G401 (cell line): ENCODE measurements at places on chromosomes 16 and 17. TPM values are rescaled to one million over a fixed set of nuclear protein-coding genes. Genes with fewer than 3 reads are reported as not detected.

DNA sequence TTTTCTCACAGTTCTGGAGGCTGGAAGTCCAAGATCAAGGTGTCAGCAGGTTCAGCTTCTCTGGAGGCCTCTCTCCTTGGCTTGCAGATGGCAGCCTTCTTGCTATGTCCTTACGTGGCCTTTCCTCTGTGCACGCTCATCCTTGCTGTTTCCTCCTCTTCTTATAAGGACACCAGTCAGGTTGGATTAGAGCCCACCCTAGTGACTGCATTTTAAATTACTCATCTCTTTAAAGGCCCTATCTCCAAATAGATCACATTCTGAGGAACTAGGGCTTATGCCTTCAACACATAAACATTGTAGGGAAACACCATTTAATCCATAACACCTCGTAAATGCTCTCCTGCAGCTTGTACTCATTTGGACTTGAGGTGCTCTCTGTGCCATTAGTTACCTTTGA, 36.3 kb downstream of the DHRS7C start:
- DNase-seq: no peak

GRCh38 chr17:79890706-79891105, 51.5 kb upstream of the CBX4 start:
- DNase-seq: no peak

DNA sequence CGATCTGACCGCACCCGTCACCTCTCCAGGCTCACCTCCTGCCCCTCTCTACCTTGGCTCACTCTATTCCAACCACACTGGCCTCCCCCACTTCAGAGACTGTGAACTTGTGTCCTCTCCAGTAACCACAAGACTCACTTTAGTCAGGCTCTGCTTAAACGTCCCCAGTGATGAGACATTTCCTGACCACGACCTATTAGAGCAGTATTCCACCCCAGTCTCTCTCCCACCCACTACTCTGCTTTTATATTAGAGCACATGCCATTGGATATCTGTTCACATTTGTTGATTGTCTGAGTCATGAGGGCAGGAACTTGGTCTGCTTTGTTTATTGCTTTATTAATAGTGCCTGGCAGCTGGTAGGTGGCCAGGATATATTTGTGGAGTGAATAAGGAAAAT, 20.1 kb downstream of the COX11 start:
- DNase-seq: no peak

DNA sequence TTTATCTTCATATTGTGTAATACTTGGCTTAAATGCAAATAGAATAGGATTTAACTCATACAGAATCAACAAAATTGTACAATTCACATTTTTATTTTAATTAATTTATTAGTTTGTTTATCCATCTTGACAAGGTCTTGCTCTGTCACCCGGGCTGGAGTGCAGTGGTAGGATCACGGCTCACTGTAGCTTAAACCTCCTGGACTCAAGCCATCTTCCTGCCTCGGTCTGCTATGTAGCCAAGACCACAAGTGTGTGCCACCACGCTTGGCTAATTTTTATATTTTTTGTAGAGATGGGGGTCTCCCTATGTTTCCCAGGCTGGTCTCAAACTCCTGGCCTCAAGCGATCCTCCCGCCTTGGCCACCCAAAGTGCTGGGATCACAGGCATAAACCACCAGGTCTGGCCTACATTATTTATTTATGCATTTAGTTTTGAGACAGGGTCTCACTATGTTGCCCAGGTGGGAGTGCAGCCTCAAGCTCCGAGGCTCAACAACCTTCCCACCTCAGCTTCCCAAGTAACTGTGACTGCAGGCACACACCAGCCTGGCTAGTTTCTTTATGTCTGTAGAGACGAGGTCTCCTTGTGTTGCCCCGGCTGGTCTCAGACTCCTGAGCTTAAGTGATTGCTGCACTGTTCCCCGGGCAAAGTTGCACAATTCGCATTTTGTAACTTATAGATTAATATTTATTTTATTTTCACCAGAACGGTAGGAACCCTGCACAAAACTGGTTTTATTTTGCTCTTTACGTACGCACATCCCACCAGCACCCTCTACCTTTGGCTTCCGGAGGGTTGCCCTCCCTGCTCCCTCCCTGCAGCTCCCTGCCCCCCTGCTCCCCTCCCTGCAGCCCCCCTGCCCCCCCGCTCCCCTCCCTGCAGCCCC, 4.9 kb downstream of the DPEP1 start:
- DNase-seq: no peak

GRCh38 chr17:7700510-7700909, 4.5 kb upstream of the EFNB3 start:
- DNase-seq: no peak

- DNase-seq: peak; percentile 98
Observed at GRCh38 chr16:67226804-67227566, at the start of gene TMEM208. TMEM208 (plus strand) TSS chr16:67227130; CDS start chr16:67227219, 89 bp downstream.

DNA sequence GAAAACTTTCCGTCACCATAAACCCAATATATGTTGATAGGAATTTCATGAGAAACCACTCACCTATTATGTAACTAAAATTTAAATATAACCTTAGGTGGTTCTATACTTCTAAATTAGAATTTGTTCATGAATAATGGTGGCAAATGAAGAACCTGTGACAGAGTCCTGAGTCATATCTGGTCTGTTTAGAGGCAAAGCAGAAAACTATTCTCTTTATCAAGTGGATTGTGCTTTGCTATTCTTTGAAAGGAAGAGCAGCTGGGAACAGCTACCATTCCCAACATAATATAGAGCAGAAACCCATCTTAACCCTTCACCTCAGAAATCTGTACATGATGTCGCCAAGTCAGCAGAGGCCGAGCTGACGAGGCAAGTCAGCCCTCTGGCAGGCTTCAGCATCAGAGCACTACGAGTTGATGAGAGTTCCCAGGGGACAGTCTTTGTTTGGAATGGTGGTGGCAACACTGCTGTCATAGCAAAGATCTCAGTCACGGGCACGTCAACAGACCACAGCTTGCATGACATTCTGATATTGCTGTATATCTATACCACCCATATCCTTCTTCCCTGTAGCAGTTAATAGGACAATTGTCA, 631.9 kb upstream of the CA10 start:
- no peak for DNase-seq

SNAI3 gene
- 0.18 and 0.88 TPM in 2 replicates for total RNA-seq

PRR15L gene
- total RNA-seq: not detected in 2 replicates

CBX4 gene
- 13.5 and 20.9 TPM in 2 replicates for total RNA-seq

SPNS1 gene
- 64.4 and 81.8 TPM in 2 replicates for total RNA-seq

PKD1 gene
- 42.0 and 113 TPM in 2 replicates for total RNA-seq
